ENCODE measurements at places on chromosomes 7 and 10.

- DNase-seq: no peak
These were observed 10.9 kb downstream of the PWWP2B start for GRCh38 chr10:132407846-132408278.

GRCh38 chr10:77552252-77552651, 85.4 kb downstream of the KCNMA1 start:
- no peak for DNase-seq

- no peak for DNase-seq
These were observed 122.8 kb downstream of the KAT6B start for GRCh38 chr10:74949034-74949832.

GRCh38 chr10:130255777-130256176, 119.6 kb downstream of the GLRX3 start:
- no peak for DNase-seq

DNA sequence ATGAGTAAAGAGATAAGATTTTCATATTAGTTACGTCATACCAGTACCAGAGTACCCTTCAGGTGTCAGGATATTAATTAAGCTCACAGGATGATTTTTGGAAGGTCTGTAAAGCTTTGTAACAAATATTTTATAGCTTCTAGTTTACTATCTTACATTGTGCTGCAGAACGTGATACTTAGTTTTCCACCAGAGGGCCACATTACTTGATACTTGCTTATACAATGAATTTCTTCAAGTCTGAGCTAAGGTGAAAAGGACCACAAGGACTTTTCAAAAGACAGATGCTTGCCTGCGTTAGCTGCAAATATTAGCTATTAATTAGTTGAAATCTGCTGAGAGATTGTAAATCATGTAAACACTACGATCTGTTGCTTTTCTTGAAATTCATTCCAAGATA, 12.2 kb downstream of the FOXP2 start:
- DNase-seq: no peak

- DNase-seq: no peak
These were observed 525.7 kb downstream of the KCNMA1 start for GRCh38 chr10:77111611-77112550.

- DNase-seq: no peak
These were observed at the start of gene CCL26 for GRCh38 chr7:75772081-75773077. Gene CCL26 (minus strand): TSS chr7:75772211. CDS start chr7:75772176, 35 bp downstream.

DNA sequence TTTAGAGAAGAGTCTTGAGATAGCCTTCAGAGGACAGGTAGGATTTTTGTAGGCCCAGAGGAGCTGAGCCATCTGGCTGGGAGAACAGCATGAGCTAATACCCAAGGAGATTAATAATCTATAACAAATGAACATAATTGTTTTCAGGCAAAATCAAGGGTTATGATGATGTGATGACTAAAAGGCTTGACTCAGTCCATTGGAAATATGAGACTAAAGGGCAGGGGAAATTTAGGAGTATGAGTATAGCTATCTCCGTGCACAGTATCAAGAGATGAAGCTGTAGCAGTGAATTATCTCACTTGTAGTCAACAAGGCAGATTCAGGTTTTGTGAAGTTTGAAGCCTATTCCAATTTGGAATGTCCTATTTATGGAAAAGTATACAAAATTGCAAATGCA, 40.1 kb downstream of the CSTF2T start:
- no peak for DNase-seq

GRCh38 chr7:102426268-102427018, 6.9 kb upstream of the ORAI2 start:
- peak; percentile 77 for DNase-seq

- DNase-seq: no peak
These were observed 113.8 kb upstream of the PPP2R2D start for GRCh38 chr10:131786756-131787605.

DNA sequence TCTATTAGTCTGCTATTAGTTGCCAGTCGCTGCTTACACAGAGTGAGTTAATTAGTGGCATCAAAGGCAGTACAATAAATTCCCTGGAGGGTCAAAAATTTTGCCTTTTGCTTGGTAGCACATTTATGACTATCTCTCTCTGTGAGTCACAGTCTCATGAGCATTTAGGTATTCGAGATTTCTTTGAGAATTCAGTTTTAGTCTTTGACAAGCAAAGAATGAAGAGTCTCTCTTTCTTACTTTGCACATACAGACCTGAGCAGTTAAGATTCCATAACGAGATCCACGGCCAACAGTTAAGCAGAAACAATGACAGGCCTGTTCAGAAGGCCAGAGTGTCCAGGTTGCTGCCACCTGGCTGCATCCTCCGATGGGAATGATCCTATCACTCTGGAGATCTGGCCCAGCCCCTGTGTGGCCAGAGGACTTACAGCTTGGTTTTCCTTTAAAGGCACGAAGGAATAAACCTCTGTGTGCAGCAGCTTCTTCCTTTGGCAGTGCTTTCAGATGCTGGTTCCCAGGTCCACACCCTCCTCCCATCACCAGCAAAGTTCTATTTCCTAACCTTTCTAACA, 80.6 kb downstream of the GLI3 start:
- DNase-seq: no peak

GRCh38 chr10:96643920-96644319, 57.1 kb upstream of the TM9SF3 start:
- DNase-seq: no peak

- DNase-seq: no peak
These were observed 121.5 kb downstream of the SRPK2 start for GRCh38 chr7:105267244-105267643.

DNA sequence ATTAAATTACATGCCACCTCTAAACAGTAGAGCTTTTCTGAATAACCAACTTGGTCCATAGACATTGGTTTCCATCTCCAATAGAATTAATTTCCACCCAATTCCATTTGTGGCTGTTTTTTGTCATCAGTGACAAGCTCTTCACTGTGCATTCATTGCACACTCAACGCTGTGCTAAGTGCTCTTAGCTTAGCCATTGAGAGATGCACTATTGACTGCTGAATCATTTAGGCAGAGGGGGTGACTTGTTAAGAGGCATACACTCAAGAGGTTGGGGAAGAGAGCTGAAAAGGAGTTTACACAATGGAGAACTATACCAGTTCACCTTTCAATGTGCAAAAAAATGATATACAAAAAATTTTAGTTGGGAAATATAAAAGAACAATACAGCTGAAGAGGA, 31.9 kb upstream of the CBLL1 start:
- DNase-seq: no peak

DNA sequence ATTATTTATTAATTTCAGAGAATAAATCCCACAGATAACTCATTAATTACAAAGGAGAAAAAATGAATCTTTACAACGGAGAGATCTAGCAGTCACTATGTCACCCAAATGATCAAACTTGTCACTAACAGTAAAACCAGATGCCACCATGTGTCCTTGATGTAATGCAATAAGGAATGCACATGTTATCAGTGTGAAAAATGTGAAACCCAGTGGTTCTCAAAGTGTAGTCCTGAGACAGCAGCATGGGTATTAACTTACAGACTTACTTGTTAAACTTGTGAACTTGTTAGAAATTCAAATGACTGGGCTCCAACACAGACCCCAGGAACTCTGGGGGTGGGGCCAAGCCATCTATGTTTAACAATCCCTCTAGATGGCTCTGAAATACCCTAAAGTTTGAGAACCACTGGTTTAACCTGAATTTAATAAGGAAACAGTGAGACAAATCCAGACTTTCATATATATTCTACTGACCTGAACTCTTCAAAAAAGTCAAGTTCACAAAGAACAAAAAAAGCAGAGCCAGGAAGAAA, 77.4 kb downstream of the RNLS start:
- DNase-seq: no peak

- no peak for DNase-seq
These were observed 4.7 kb upstream of the NOS3 start for GRCh38 chr7:150986099-150986512.

- no peak for DNase-seq
These were observed 455.7 kb upstream of the KLF6 start for GRCh38 chr10:4240608-4241197.

DNA sequence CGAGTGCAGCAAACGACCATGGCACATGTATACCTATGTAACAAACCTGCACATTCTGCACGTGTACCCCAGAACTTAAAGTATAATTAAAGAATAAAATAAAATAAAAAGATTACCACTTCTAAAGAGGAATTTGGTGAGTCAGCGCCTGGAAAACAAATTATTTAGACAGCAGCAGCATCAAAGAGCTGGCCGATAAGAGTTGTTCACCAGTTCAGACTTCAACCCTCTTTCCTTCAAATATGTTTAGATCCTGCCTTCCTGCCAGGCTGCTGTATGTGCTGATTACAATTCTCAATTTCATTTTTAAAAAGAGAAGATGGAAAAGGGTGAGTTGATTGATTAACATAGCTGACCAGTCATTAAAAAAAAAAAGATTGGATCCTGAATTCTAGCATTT, 672.0 kb upstream of the NRP1 start:
- no peak for DNase-seq

GRCh38 chr7:46603780-46604179, 682.7 kb upstream of the IGFBP3 start:
- DNase-seq: no peak

GRCh38 chr7:4943297-4943696, 15.7 kb downstream of the MMD2 start:
- no peak for DNase-seq

DNA sequence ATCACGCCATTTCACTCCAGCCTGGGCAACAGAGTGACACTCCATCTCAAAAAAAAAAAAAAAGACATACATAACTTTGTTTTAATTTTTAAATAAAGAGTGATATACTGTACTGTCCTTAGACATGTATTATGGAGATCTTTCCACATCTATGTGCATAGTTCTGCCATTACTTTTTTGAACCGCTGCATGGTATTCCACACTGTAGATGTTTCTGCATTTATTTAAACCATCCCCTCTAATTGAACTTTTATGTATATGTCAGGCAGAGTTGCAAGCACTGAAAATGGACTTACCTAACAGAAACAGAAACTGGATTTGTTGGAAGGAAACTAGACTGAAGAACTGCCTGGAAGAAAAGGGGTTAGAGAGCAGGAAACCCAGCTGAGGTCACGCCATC, 8.5 kb upstream of the ARHGAP19 start:
- DNase-seq: no peak

DNA sequence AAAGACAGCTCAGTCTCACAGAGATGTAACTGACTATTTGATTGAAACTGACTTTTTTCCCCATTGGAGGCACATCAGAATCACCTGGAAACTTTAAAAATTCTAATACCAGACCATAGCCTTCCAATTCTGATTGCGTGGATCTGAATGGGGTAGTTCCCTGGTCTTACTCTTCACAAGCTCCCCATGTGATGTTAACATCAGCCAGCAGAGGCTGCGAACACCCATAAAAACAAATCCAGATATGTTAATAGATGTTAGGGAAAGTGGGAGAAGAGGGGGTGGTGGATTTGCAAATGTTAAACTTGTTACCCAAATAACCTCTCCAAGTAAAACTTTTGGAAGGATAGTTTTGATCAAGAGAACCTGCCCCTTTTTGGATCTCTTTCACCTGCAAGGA, 1133.4 kb downstream of the CNTNAP2 start:
- DNase-seq: no peak

DNA sequence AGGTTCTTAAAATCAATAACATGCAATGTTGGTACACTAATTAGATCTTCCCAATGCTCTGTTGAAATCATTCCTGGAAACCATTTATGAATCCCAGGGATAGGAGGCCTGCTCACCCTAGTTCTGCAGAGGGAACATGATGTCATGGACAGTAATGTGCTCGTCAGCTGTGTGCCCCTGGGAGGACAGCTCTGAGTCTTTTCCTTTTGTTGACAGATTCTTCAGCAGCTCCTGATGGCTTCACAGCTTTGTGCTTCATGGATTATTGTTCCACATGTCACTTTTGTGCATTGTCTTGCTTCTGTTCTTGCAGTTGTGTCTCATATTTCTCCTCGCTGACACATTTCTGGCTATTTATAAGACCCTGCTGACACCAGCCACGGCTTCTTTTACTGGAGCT, 367.5 kb downstream of the CCSER2 start:
- DNase-seq: no peak

DNA sequence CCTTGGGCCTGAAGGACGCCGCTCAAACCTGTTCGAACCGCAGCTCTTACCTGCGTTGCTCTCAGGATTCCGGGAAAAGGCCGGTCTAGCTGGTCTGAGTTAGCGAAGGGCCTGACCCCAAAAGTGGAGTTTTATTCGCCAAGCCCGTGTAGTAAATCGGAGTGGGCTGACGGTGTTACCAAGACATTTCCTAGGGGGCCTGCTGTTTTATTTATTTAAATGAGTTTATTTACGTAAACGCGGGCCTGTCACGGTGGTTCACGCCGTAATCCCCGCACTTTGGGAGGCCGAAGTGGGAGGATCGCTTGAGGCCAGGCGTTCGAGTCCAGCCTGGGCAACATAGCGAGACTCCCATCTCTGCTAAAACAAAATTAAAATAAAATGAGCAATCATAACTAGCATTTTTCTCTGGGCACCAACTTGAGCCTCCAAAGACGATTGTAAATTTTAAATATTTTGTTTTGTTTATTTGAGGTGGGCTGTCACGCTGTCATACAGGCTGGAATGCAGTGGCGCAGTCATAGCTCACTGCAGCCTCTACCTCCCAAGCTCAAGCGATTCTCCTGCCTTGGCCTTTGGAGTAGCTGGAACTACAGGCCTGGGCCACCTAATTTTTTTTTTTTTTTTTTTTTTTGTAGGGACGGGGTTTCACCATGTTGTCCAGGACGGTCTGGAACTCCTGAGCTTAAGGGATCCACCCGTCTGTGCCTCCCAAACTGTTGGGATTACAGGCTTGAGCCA, 903 bp downstream of the ZNF655 start:
- no peak for DNase-seq

DNA sequence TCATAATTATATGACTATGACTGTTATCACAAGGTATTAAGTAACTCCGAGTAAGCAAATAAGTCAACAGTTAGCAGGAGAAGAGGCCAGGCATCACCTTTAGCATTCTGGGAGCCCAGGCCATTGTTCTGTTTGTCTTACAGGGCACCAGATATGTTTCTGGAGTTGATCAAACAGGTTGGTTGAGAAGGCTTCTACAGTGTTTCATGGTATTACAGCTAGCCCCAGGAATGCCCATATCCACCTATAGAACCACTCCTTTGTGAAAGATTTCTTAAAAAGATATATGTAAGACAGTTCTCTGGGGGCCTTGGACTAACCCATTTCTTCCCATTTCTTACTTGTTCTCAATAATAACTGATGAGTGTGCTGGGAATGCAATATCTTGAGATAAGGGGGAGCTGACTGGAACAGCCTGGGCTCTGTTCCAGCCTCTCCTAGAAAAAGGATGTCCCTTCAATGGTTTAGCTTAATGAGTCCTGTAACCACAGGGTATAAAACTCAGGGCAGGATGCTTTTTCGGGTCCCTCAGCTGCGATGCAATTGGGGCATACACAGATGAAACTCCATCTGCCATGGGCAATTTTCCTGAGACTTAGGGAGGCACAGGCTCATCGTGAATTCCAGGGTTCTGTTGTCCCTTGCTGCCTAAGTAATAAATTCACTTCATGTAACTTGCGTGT, 286.4 kb downstream of the BAMBI start:
- no peak for DNase-seq

All from stimulated activated CD4-positive, alpha-beta T cell treated with anti-CD3 and anti-CD28 coated beads, Interleukin-15, amount 100 ng/mL, for 48 hours (primary cell).